ENCODE measurements at places on chromosomes 12 and 14. TPM values are rescaled to one million over a fixed set of nuclear protein-coding genes. Genes with fewer than 3 reads are reported as not detected.

TMEM117 gene
- 4.0 TPM for total RNA-seq

NUAK1 gene
- 22.2 TPM for total RNA-seq

IFI27 gene
- total RNA-seq: 54.5 TPM

CCDC196 gene
- not detected for total RNA-seq

ADCY4 gene
- 51.2 TPM for total RNA-seq

PLCZ1 gene
- not detected for total RNA-seq

HECTD4 gene
- 15.9 TPM for total RNA-seq

GALNT9 gene
- total RNA-seq: not detected
